Right lung (tissue), 10 donors: ENCODE measurements at places on chromosomes 3 and 15.

DNA sequence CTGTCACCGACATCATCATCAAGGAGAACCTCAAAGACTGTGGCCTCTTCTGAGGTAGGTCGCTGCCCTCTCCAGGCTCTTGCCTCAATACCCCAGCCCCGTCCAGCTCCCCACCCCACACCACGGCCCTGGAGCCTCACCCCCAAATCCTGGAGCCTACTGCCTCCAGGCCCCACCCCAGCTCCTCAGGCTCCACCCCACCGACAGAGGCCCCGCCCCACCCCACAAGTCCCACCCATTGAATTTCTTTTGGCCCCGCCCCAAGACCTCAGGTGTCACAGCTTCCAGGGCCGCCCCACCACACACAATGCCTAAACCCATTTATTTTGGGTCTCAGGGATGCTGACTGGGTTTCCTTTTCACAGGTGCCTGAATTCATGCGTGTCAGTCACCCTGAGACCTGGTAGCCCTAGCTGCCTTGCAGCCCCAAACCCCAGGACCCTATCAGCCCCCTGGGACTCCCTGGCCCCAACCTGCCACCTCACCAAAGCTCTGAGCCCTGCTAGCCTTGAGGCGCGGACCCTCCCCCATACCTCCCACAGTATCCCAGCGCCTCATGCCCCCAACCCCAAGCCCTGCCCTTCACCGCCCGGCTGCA, 3.6 kb downstream of the GNAT1 start:
- no peak for DNase-seq

GRCh38 chr3:49349348-49350114, 8.6 kb downstream of the GPX1 start:
- DNase-seq, result no peak

DNA sequence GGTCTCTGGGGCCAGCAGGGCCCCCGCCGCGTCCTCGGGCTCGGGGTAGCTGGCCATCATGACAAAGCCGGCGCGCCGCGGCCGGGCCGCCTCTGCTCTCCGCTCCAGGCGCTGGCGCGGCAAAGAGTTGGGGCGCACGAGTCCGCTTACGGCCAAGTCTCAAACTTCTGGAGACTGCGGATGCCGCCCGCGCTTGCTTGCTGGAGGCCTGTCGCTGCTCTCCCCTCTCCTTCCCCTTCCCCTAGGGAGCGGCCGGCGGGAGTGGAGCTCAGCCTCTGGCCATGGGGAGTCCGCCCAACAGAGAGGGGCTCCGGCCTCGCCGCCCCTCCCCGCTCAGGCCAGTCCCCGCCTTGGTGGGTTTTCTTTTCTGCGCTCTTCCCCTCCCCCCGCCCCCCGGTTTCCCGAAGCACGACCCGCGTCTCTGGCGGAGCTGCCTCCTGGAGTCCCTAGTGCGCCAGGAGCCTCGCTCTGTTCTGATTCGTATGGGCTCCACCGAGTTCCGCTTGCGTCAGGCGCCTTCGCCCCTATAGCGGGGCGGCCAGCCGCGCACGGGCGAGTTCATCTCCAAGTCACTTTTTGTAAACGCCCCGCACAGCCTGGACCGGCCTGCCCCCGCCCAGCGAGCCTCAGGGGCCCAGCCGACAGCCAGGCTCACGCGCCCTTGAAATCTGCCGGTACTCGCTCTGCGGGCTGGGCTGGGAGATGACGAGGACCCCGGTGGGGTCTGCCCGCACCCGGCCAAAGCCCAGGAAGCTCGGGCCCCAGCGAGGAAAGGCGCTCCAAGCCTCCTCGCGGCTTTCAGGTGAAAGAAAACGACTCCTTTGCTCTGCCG, at the start of the genes FOXL2 and FOXL2NB:
Gene FOXL2, minus strand, starts transcription at position 475 of the 832 bp plus-strand sequence. Its CDS starts 415 bp downstream, at position 60.
Gene FOXL2NB, plus strand, starts transcription at position 555 of the 832 bp plus-strand sequence. Its CDS starts 148 bp downstream, at position 703.
- DNase-seq, result no peak

- DNase-seq, result no peak
Measured at GRCh38 chr3:102691507-102691906, 256.7 kb downstream of the ZPLD1 start.

- DNase-seq, result no peak
Measured at GRCh38 chr3:197026481-197026866, 3.1 kb downstream of the MELTF start.

DNA sequence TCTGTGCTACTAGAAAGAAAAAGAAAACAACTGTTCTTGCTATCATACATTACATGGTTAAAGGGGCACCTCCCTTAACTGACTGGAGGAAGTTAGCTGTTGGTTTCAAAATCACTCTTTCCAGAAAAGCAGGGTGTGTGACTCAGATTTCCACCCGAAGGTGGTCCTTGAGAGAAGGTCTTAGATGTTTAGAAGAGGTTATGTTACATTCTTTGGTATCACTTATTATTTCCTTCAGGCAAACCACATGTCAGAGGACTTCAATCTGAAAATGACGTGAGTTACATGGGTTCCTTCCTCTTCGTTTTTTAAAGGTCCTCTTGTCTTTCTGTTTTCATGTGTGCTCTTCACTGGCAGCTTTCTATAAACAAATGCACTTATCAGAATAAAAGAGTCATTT, 307.9 kb upstream of the CBLB start:
- no peak for DNase-seq

DNA sequence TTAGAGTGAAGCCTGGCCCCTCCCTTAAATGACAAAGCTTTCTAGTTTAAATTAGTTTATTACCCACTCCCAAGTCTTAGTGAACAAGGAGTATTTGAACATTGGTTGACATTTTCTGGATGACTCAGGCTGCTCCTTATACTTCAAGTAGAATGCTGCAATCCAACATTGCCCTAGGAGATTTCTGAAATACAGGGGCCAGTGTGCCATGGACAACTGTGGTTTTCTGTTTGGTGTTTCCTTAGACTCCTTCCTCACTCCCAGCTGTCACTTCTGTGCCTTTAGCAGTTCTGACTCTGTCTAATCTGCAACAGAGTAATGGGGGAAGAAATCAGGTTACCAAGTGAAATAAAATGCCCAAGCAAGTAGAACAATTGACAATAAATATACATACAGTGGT, 116.1 kb upstream of the P2RY1 start:
- no peak for DNase-seq

GRCh38 chr3:61796088-61796680, 234.8 kb downstream of the PTPRG start:
- DNase-seq, result no peak

DNA sequence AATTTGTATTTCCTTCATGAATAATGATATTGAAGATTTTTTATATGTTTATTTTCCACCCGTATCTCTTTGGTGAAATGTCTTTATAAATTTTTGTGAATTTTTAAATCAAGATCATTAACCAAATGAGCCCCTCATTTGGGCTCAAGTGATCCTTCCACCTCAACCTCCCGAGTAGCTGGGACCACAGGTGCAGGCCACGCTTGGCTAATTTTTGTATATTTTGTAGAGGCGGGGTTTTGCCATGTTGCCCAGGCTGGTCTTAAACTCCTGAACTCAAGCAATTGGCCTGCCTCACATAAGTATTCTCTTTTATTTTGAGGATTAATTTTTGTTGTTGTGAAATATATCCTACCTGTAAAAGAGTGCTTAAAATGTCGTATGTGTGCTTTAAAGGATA, 4.9 kb downstream of the BBS4 start:
- DNase-seq, result no peak

DNA sequence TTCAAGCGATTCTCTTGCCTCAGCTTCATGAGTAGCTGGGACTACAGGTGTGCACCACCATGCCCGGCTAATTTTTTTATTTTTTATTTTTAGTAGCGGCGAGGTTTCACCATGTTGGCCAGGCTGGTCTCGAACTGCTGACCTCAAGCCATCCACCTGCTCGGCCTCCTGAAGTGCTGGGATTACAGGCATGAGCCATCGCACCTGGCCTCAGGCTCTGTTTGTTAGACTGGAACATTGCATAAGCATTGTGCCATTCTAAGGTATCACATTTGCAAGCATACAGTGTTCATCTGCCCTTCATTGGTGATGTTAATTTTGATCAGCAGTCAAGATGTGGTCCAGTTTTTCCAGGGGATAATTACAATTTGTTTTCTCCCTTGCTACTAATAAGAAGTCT, 43.0 kb downstream of the SQOR start:
- no peak for DNase-seq

- DNase-seq, result no peak
Measured at GRCh38 chr15:74648051-74648842, 32.6 kb downstream of the CLK3 start.

DNA sequence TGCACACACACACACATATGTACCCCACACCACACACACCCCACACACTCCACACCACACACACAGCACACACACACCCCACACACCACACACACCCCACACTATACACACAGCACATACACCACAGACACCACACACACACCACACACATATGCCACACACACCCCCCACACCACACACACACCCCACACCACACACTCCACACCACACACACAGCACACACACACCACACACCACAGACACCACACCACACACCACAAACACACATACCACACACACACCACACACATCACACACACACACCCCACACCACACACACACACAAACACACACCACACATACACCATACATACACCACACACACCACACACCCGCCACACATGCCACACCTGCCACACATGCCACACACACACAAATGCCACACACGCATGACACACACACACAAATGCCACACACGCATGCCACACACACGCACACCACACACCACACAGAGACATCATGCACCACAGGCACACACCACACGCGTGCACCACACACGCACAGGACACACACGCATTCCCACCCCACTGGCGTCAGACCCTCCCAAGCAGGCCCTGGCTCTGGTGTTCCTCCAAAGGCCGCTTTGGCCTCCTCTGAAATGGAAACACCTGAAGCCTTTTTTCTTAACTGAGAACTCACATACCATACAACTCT, 15.7 kb downstream of the CHST13 start:
- DNase-seq, result no peak

DNA sequence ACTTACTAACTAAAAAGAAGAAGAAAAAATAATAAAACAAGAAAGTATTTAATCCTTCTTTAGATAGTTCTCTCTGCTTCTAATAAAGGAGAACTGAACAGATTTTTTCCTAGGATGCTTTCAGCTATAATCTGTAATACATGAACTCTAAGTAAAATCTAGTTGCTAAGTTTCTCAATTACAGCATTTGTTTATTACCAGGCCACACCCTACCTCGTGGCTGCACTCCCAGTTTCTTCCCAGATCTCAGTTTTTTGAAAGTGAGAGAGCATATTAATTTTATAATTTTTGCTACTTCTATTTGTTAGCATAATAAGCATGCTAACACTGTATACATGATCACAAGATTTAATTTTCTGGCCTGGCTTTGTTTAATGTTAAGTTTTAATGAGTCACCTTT, 258.3 kb downstream of the IL5RA start:
- DNase-seq, result no peak

DNA sequence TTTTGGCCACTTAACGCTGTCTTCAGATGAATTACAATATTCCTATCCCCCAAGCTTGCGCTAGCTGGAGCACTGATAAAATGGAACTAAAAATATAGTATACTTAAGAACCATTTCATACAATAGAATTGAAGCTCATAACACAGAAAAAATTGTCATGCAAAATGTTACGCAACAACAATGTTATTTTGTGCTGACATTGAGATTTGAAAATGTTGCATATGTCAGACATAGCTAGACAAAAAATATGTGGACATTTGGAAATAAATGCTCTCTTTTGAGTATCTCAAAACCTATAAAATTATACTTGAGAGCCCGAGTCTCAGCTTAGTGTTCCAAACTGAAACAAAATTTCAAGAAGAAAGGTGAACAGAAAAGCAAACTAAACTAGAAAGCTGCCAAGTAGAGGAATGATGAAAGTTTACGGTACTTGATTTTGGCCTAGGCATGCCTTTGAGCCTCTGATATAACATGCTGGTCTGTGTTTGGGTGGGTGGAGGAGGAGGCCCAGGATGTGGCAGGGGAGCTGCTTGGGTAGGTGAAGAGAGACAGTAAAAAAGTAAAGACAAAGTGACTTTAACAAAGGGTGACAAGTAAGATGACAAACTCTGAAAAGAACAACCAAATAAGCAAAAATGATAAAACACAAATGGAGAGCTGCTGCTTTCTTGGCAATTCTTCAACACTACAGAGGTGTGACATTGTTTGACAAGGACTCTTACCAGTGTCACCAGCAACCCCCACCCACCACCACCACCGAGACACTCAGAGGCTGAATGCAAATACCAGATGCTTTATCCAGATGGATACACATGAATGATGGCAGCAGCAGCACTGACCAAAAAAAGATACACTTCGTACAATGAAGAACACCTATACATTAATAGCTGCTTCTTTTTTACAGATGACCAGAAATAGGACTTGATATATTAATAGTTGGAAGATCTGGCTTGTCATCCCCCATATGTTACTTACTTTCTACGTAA, 129.3 kb upstream of the FEZF2 start:
- DNase-seq, result no peak

DNA sequence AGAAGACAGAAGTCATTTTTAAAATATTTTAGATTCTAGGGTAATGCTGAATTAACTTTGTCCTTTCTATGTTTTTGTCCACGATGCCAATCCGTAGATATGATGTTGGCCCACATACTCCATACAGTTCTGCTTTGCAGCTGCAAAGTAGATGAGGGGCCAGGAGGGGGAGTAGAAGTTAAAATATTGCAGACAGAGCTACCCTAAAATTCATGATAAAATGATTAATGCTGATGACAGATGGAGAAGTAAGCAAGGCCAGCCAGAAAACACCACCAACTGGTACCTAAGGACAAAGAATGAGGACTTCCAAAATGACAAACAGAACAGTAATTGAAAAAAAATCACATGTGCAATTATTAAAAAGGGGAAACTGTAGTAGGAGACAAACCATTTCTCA, 756.6 kb upstream of the ARPP21 start:
- DNase-seq, result no peak

DNA sequence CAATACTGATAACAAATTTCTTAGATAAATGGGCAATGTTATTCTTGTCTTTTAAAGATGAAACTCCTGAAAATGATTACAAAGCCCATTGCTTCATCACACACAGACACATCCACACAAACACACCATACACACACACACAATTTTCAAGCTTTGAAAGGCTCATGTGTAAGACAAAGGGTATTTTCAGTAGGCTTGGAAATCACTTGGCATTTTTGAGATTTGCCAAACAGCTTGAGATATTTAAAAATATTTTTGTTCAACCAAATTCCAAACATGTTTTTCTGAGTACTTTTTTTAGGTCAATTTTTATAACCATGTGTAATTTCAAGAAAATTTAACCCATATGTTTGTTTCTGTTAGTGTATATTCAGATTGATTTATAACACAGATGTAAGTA, 283.7 kb downstream of the ROBO2 start:
- no peak for DNase-seq

GRCh38 chr3:144948711-144949110, 977.1 kb downstream of the DIPK2A start:
- no peak for DNase-seq

GRCh38 chr15:87702270-87702669, 554.3 kb downstream of the NTRK3 start:
- DNase-seq, result no peak

GRCh38 chr3:41975416-41976103, 13.7 kb upstream of the ULK4 start:
- DNase-seq, result no peak

DNA sequence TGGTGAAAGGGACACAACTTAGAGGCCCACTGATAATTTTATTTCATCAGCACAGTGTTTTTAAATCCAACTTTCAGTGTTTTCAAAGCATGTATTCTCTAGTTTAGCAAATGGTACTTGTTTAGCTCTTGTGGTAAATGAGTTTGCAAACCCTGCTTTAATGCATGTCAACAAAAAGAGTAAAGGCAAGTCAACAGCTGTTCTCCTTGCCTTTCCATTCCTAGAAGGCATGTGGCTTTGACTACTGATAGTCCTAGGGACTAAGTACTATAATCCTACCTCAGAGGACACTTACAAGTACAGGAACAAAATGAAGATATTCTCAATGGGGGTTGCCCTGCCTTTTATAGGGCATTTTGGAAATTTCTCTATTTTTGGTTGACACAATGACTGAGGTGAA, 13.1 kb downstream of the NPTN start:
- DNase-seq, result no peak
